BJ (cell line): ENCODE measurements at places on chromosomes 7 and 10.

- DNase-seq: no peak
These were observed 167.9 kb downstream of the FRMD4A start for GRCh38 chr10:14162629-14163344.

DNA sequence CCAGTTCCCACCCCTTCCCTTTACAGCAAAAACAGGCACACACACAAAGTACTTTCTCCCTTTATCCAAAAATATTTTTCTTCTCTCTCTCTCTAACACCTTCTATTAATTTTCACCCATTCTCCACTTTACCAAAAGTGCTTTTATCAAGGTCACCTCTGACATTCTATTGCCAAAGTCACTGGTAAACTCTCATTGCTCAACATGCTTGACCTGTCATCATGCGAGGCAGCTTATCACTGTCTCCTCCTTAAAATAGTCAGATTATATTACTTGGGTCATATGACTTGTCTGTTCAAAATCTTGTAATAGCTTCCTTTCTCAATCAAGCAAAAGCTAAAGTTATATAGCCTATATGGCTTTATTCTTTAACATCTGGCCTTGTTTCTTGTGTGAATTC lies 28.6 kb downstream of the MACC1 start:
- no peak for DNase-seq

GRCh38 chr7:57579454-57579853 lies 129.5 kb downstream of the ZNF716 start:
- DNase-seq: no peak

DNA sequence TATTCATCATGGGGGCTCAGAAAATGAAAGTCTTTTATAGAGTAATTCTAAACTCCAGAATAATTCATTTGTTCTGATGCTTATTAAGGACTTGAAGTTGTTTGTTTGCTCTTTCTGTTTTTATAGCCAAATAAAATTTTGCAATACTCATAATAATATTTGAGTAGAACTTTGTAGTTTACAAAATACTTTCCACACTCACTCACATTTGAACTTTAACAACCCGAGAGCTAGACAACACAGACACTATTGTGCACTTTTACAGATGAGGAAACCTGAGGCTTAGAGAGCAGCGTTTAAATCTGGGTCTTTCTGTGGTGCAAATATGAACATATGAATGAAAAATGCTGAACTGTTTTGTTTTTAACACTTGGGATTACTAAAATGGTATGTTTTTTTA lies 126.8 kb downstream of the KAT6B start:
- no peak for DNase-seq

- DNase-seq: no peak
These were observed 104.2 kb downstream of the KIF20B start for GRCh38 chr10:89805599-89806013.

- DNase-seq: no peak
These were observed 622 bp downstream of the WNT16 start for GRCh38 chr7:121329191-121330052.
